Stimulated activated CD4-positive, alpha-beta T cell treated with anti-CD3 and anti-CD28 coated beads, Interleukin-1b, Interleukin-23, amount 100 ng/mL, for 48 hours (primary cell): ENCODE measurements at places on chromosomes 2 and 18.

GRCh38 chr2:134433979-134434378 is 180.1 kb downstream of the MGAT5 start:
- DNase-seq: no peak

- no peak for DNase-seq
Measured at GRCh38 chr2:48792030-48792429, 36.5 kb upstream of the LHCGR start.

- no peak for DNase-seq
Measured at GRCh38 chr2:240162939-240163714, 22.7 kb upstream of the OTOS start.

GRCh38 chr2:162929571-162929970 is 91.0 kb upstream of the KCNH7 start:
- DNase-seq: no peak

DNA sequence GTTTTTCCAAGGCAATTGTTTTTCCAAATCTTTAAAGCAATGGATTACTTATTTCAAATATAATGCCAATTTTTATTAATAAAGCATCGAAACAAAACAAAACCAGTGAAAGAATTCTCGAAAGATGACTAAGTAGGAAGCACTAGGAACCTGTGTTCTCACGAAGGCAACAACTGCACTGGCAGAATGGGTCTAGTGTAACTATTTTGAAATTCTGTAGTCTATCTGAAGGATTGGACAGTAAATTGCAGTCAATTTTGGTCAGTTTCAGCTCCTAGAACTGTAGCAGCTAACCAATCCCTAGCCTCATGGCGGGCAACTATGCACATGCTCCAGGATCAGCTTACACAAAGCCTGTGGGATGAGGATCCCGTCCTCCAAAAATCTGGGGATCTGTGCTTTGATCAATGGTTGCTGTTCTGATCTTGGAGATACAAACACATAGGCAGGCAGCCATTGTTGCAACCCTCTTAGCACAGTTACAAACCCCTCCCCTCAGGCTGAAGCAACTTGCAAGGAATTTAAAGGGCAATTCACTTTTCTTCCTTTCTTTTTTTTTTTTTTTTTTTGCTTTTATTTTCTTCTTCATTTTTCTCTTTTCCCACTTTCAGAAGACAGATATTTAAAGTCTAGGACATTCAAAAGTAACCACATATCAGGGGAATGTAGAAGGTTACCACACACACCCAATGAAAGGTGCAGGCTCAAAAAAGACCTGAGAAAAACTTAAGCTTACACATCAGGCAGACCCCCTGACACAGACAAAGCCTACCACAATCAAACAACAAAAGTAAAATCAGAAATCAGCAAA is 147.6 kb downstream of the THADA start:
- no peak for DNase-seq

DNA sequence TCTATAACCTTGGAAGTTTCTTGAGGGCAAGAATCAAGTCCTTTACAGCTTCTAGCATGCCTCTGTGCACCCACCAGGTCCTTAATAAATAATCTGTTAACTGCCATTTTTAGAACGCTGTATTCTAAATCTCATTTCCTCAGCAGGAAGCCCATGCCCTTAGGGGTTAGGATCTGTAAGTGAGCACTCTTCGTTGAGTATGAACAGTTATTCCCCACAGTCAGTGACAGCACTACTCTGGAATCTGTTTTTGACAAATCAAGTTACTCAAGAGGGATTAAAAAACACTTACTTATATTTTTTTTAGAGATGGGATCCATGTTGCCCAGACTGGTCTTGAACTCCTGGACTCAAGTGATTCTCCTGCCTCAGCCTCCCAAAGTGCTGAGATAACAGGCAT is 14.6 kb downstream of the PAIP2B start:
- no peak for DNase-seq
